ENCODE measurements at places on chromosomes 7 and 10. TPM values are rescaled to one million over a fixed set of nuclear protein-coding genes. Genes with fewer than 3 reads are reported as not detected.

IFIT1B gene
- not detected for total RNA-seq

INMT gene
- total RNA-seq = not detected

C10orf105 gene
- not detected for total RNA-seq

ZNHIT1 gene
- total RNA-seq = 93.8 TPM

TAS2R41 gene
- total RNA-seq = not detected

STOX1 gene
- total RNA-seq = 0.17 TPM

STEAP1B gene
- 15.4 TPM for total RNA-seq

PON1 gene
- not detected for total RNA-seq

Data from foreskin keratinocyte (primary cell).